ENCODE measurements at places on chromosomes 3 and 15.

GRCh38 chr3:55742022-55742831 is 255.1 kb upstream of the WNT5A start:
- no peak overlapping the region for H3K4me3 ChIP-seq
- no peaks in the 10 kb centered on the region for H3K27me3 ChIP-seq
- no peak for DNase-seq
- H3K36me3 ChIP-seq, result no peaks in the 10 kb centered on the region

- no peaks in the 10 kb centered on the region for H3K27me3 ChIP-seq
- H3K36me3 ChIP-seq, result peaks cover 43% of the 10 kb centered on the region
- DNase-seq, result peak; percentile 61
Measured at GRCh38 chr3:177196456-177197040, 734 bp downstream of the TBL1XR1 start.

- H3K4me3 ChIP-seq, result no peak overlapping the region
- no peak overlapping the region for H3K27ac ChIP-seq
- H3K36me3 ChIP-seq, result no peaks in the 10 kb centered on the region
- peaks cover 5% of the 10 kb centered on the region for H3K27me3 ChIP-seq
- no peaks in the 10 kb centered on the region for H3K4me1 ChIP-seq
Measured at GRCh38 chr15:99006146-99006545, 1.4 kb downstream of the PGPEP1L start.

DNA sequence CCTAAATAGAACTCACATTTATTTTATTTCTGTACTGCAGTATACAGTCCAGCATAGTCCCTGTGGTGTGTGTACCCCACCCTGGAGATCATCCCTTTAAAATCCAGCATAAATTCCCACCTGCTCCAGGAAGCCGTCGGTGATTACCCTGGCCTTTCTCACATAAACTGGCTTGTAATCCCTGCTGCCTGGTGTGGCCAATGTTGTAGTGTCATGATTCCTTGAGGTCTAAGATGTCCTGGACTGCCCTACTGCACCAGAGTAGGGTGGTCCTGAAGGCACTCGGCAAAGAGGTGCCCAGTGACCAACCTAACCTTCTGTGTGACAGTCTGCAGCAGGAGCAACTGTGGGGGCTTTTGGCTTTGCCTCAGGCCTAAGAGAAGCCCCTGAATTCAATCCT is 58.9 kb downstream of the ITGA11 start:
- no peak overlapping the region for H3K27ac ChIP-seq

- no peaks in the 10 kb centered on the region for H3K27me3 ChIP-seq
- no peaks in the 10 kb centered on the region for H3K4me1 ChIP-seq
- no peak overlapping the region for H3K4me3 ChIP-seq
- DNase-seq, result no peak
Measured at GRCh38 chr3:162777118-162777517, 1280.5 kb downstream of the OTOL1 start.

GRCh38 chr3:36811768-36812167 is 47.4 kb upstream of the DCLK3 start:
- no peak overlapping the region for H3K4me3 ChIP-seq
- H3K4me1 ChIP-seq, result no peaks in the 10 kb centered on the region
- no peaks in the 10 kb centered on the region for H3K36me3 ChIP-seq
- DNase-seq, result no peak
- H3K27ac ChIP-seq, result no peak overlapping the region

DNA sequence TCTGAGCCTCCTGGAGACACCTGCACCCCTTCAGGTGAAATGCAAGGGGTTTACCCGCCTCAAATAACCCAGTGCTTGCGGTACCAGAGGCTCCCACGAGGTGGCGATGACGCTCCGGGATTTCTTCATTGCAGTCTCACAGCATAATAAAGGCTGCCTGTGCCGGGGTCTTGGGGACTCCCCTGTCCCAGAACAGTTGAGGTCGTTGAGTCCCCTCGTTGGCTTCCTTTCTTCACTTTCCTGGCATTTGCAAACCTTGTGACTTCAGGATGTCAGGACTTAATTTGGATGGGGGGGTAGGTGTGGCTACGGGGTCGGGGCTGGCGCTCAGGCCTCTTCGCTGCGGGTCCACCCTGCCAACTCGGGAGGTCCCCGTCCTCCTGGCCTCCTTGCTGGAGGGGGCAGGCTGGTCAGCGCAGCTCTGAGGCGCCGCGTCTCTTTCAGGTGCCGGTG is 1.3 kb downstream of the GNAT1 start:
- H3K4me1 ChIP-seq, result peaks cover 16% of the 10 kb centered on the region
- peak; percentile 87 for DNase-seq
- peaks cover 16% of the 10 kb centered on the region for H3K27me3 ChIP-seq

DNA sequence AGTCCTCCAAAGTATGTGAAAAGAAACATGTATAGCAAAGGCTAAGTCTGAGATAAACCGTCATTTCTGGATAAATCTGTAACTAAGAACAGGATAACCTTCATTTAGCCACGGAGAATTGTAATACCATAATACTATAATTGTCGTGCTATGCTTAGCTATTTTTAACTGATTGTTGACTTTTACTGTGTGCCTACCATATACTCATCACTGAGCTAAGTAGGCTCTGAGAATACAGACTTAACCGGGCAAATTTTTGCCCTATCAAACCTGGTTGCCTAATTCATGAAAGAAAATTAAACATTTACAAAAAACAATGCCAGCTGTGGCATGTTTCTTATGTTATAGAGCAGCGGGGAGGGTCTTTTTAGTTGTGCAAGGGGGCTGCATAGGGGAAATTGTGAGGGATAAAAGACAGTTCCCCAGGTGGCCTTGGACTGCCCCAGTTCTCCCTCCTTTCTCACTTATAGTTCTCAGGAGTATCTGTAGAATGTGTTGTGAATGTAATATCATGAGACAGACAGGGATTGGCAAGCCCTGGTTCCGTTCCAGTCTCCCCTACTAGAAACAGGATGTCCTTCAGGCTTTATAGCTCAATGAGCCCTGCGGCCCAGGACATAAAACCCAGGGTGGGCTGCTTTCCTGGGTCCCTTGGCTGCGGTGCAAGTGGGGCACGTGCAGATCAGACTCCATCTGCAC is 318.5 kb downstream of the GBE1 start:
- H3K27me3 ChIP-seq, result no peaks in the 10 kb centered on the region
- H3K4me3 ChIP-seq, result no peak overlapping the region
- no peaks in the 10 kb centered on the region for H3K36me3 ChIP-seq
- H3K4me1 ChIP-seq, result no peaks in the 10 kb centered on the region

GRCh38 chr3:190444006-190444405 is 5.7 kb downstream of the TMEM207 start:
- no peak overlapping the region for H3K27ac ChIP-seq
- H3K4me1 ChIP-seq, result peaks cover 9% of the 10 kb centered on the region
- H3K36me3 ChIP-seq, result no peaks in the 10 kb centered on the region
- no peaks in the 10 kb centered on the region for H3K27me3 ChIP-seq

DNA sequence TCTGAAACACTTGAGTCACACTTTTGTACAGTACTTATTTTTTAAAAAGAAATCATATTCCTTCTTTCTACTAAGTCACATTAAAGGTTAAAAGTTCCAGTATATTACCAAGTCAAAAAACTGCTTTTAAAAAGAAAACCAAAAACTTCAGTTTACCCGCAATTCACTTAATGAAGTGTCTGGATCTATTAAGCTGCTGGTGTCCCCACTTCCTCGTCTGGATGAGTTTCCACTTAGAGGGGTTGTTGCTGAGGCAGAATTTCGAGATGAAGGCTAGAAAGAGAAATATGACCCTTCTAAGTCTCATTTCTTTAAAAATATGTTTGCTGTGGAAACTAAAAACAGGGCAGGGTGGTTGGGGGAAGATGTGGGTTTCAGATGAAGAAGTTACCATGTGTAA is 79.7 kb downstream of the LRRFIP2 start:
- H3K27ac ChIP-seq, result no peak overlapping the region
- peaks cover 4% of the 10 kb centered on the region for H3K4me1 ChIP-seq
- no peak overlapping the region for H3K4me3 ChIP-seq
- no peaks in the 10 kb centered on the region for H3K27me3 ChIP-seq
- no peak for DNase-seq
- peaks cover 15% of the 10 kb centered on the region for H3K36me3 ChIP-seq

- no peak overlapping the region for H3K27ac ChIP-seq
- H3K4me1 ChIP-seq, result no peaks in the 10 kb centered on the region
- H3K36me3 ChIP-seq, result peaks cover 47% of the 10 kb centered on the region
- DNase-seq, result no peak
Measured at GRCh38 chr15:50458348-50459112, 34.3 kb downstream of the USP8 start.

DNA sequence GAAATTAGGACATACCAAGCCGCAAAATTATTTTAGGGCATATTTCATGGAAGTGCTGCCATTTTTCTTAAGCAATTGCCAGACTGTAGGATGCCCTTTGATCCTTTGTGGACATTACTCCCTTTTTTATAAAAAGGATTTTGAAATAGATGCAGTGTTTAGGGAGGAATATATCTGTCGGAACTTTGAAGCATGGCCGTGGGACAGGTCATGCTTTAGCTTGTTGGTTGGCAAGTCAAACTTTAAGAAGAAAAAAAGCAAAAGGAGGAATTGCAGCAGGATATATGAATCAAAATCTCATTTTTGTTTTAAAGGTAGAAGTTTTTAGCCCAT is 122.1 kb downstream of the MCTP2 start:
- H3K27me3 ChIP-seq, result no peaks in the 10 kb centered on the region
- H3K4me3 ChIP-seq, result no peak overlapping the region

DNA sequence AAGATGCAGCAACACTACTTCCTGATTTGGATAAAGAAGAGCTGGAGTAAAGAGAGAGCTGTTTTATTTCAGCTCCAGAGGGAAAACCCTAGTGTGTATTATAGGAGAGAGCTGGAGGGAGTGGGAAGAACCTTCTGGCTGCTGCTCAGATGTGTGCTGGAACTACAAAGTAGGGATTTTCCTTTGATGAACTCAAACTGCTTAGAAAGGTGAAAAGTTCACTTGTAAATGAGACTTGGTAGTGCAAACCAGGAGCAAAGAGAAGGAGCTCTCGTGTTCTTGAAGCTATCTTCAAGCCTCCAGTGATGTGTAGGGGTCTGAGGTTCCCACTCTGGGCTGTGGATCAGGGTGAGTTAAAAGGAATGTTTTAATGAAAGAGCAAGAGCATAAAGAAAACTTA is 110.4 kb downstream of the EDEM1 start:
- DNase-seq, result no peak
- no peaks in the 10 kb centered on the region for H3K4me1 ChIP-seq
- H3K27ac ChIP-seq, result no peak overlapping the region
- no peak overlapping the region for H3K4me3 ChIP-seq

DNA sequence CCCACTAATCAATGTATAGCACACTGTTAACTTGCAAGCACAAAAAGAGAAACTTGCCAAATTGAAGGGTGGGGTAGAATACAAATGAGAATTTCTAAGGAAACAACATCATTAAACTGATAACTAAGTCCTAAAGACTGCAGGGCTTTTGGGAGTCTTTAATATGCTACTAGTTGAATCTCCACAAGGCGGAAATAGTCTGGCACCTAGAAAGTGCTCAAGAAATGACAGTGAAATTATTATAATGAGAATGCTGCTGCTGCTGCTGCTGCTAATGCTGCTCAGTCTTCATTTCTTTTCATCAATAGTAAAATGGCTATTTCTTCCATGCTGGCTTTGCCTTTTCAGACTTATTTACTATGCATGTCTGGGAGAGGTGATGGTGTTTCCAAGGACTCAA is 91.8 kb downstream of the BTD start:
- DNase-seq, result no peak
- H3K27ac ChIP-seq, result no peak overlapping the region
- H3K4me3 ChIP-seq, result no peak overlapping the region
- no peaks in the 10 kb centered on the region for H3K4me1 ChIP-seq
- peaks cover 33% of the 10 kb centered on the region for H3K36me3 ChIP-seq
- H3K27me3 ChIP-seq, result no peaks in the 10 kb centered on the region

- H3K4me3 ChIP-seq, result no peak overlapping the region
- no peak overlapping the region for H3K27ac ChIP-seq
- H3K36me3 ChIP-seq, result no peaks in the 10 kb centered on the region
- H3K27me3 ChIP-seq, result peaks cover 73% of the 10 kb centered on the region
- no peaks in the 10 kb centered on the region for H3K4me1 ChIP-seq
Measured at GRCh38 chr15:68441045-68441743, 9.2 kb upstream of the ITGA11 start.
